Aorta (tissue), 5 donors: ENCODE measurements at places on chromosomes 6 and 20. TPM values are rescaled to one million over a fixed set of nuclear protein-coding genes. Genes with fewer than 3 reads are reported as not detected.

- H3K27ac ChIP-seq: no peak overlapping the region
- no peaks in the 10 kb centered on the region for H3K4me1 ChIP-seq
- no peaks in the 10 kb centered on the region for H3K36me3 ChIP-seq
- no peaks in the 10 kb centered on the region for H3K27me3 ChIP-seq
- H3K4me3 ChIP-seq: no peak overlapping the region
- peak; percentile 21 for DNase-seq
Observed at GRCh38 chr6:37622646-37623071, 75.0 kb downstream of the MDGA1 start.

GRCh38 chr6:64010666-64011065 is 375.1 kb downstream of the PHF3 start:
- H3K36me3 ChIP-seq: no peaks in the 10 kb centered on the region
- H3K4me3 ChIP-seq: no peak overlapping the region

GRCh38 chr6:69758214-69758613 is 38.6 kb downstream of the LMBRD1 start:
- no peaks in the 10 kb centered on the region for H3K36me3 ChIP-seq
- no peak overlapping the region for H3K27ac ChIP-seq
- H3K27me3 ChIP-seq: no peaks in the 10 kb centered on the region
- no peaks in the 10 kb centered on the region for H3K4me1 ChIP-seq
- H3K4me3 ChIP-seq: no peak overlapping the region

BHLHE23 gene
- total RNA-seq: not detected
